ENCODE measurements at places on chromosomes 11 and 22. TPM values are rescaled to one million over a fixed set of nuclear protein-coding genes. Genes with fewer than 3 reads are reported as not detected.

SLC6A5 gene
- total RNA-seq: not detected

CARD18 gene
- not detected for total RNA-seq

OR4A16 gene
- not detected for total RNA-seq

NXPE4 gene
- total RNA-seq: not detected

C22orf31 gene
- not detected for total RNA-seq

LRRN4CL gene
- total RNA-seq: under 0.01 TPM

MUC6 gene
- not detected for total RNA-seq

QSER1 gene
- 14.1 TPM for total RNA-seq

UCP2 gene
- 0.30 TPM for total RNA-seq

ACTN3 gene
- total RNA-seq: under 0.01 TPM

GTSE1 gene
- 7.5 TPM for total RNA-seq

TUBGCP6 gene
- 25.0 TPM for total RNA-seq

CALCB gene
- total RNA-seq: not detected

PHOX2A gene
- total RNA-seq: not detected

CNTF gene
- 1.8 TPM for total RNA-seq

OAF gene
- 10.4 TPM for total RNA-seq

OR4A15 gene
- not detected for total RNA-seq

DUSP8 gene
- total RNA-seq: 0.32 TPM

DTX4 gene
- under 0.01 TPM for total RNA-seq

TMPRSS6 gene
- not detected for total RNA-seq

PRR5 gene
- 1.9 TPM for total RNA-seq

SHANK3 gene
- total RNA-seq: 11.7 TPM

CYP2D6 gene
- not detected for total RNA-seq

VWCE gene
- total RNA-seq: 1.6 TPM

MB gene
- total RNA-seq: not detected

MIEF1 gene
- 21.1 TPM for total RNA-seq

SYT8 gene
- not detected for total RNA-seq

ENTHD1 gene
- total RNA-seq: not detected

TMEM121B gene
- total RNA-seq: 0.15 TPM

DEFB131B gene
- total RNA-seq: not detected

STK33 gene
- total RNA-seq: 1.6 TPM

CCDC188 gene
- 0.97 TPM for total RNA-seq

RFPL3 gene
- not detected for total RNA-seq

CELSR1 gene
- total RNA-seq: 0.15 TPM

CCDC87 gene
- total RNA-seq: 0.15 TPM

GAL3ST3 gene
- not detected for total RNA-seq

KRTAP5-1 gene
- total RNA-seq: not detected

All from epithelial cell of umbilical artery (primary cell).